ENCODE measurements at places on chromosomes 3 and 15.

- no peak for DNase-seq
These were observed 304.4 kb upstream of the C2CD4B start for GRCh38 chr15:62469478-62469873.

DNA sequence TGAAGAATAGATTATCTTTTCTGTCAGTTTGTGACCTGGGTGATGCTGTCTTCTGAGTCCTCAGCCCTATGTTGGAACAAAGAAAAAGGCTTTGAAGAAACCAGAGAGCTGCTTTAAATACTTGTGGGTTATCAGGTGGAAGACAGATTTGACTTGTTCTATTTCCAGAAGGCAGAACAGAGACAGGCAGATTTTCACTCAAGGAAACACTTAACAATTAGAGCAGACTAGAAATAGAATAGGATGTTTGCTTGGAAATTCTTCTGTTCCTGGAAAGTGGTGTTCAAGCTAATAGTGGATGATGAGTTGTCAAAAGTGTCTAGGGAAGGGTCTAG, 219.4 kb downstream of the UBE2E2 start:
- no peak for DNase-seq

GRCh38 chr15:72302955-72303354, 17.0 kb downstream of the CELF6 start:
- DNase-seq, result no peak

DNA sequence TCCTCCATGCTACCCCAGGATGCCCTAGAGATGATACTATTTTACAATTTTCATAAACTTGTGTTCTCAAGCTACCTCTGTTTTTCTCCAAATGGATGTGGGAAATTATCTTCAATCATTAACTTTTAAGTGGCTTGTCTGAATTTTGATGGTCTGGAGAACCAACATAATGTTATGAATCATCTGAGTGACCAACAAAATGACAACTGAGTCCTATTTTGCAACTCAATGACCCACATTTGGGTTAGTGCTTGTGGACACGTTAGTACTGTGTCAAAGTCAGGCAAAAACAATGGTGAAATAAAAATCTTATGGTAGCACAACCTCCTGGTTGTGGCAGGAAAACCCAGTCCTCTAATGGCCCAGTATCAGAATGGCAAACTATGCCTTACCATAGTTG, 352.4 kb upstream of the ZNF385D start:
- DNase-seq, result no peak

GRCh38 chr15:76234337-76234889, 76.9 kb downstream of the ETFA start:
- no peak for DNase-seq

DNA sequence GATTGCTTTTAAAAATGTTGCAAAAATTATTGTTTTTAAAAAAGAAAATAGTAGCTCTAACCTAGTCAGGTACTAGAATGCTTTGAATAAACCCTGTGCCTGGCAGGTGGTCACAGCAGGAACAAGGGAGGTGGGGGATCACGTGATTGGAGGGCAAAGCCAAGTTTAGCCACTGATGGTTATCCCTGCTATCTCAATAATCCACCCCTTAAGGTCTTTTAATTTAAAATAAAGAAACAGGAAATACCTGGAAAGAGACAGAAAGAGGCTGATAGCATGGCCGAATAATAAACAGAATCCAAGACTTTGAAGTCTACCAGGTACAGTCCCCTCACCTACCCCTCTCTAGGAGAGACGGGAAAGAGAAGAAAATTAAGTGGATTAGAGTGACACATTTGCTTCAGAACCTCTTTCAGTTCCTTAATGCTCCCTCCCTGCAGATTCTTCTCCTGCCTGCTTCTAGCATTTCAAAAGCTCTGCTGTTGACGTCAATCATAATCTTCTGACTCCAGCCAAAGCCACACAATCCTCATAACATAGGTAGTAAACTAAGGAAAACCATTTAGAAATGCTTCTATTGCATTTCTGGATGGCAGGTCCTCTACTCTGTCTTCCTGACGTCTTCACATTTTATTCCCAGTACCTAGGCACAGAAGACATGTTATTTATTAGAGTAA, 303.4 kb upstream of the MME start:
- no peak for DNase-seq

- no peak for DNase-seq
These were observed 46.5 kb downstream of the PSMD6 start for GRCh38 chr3:63976872-63977200.

DNA sequence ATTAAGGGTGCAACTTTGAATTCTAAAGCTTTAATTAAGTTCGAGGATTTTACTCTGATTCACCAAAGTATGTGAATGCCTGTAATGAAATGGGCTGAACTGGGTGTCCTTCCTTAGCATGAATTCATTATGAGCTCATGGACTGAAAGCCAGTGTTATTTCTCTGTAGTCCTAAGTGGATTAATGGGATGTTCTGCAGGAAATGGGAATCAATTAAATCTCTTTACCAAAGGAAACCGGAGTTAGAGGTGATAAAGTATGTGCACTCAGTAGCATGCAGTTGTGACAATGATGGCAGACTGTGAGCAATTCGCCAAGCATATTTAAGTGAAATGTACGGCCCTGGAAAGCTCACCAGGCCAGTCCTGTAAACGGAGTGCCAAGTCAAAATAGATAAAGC, 138.7 kb downstream of the CHL1 start:
- DNase-seq, result no peak

GRCh38 chr3:181690769-181691168, 21.0 kb upstream of the SOX2 start:
- DNase-seq, result no peak

DNA sequence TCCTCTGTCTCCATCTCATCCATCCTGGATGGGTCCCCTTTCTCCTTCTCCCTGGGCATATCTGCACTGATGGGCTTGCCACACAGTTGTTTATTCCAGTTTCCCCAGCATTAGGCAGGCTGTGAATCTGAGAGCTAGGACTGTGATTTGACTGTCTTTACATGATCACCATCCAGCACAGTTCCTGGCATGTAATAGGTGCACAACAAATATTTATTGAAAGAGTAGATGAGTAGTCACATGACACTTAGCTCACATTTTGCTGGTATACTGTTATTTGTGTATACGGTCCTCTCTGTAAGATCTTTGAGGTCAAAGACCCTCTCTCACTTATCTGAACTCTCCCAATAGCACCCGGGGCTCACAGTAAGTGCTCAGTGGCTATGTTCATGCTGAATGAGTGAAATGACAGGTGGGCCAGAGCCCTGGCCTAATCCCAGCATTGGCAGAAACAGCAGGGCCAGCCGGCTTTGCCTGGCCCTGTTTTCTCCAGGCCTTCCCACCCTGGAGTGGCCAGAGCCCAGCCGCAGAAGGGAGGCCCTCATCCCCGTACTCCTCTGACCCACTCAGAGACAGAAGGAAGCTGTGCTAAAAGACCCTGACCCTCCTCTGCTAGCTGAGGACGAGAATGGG, 16.2 kb upstream of the BAHD1 start:
- no peak for DNase-seq

- no peak for DNase-seq
These were observed 1.4 kb upstream of the FES start for GRCh38 chr15:90882781-90883525.
